ENCODE measurements at places on chromosomes 11 and 22.

- no peak for DNase-seq
Measured at GRCh38 chr11:27660171-27660570, 40.1 kb downstream of the BDNF start.

DNA sequence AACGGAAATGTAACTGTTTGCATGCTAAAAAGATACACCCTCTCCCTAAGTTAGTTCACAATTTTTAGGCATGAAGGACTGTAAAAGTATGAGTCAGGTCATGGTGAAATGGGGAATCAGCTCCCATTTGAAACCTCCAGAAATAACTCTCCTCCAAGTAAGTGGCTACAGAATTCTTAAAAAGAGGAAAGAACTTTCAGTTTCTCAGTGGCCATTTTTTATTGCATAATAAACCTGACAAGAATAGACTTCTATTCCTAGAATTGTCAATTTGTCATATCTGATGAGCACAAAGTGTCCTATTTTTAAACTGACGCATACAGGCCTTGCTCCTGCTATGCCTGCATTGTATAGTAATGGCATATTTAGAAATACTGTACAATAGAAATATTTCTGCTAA, 612.2 kb downstream of the CNTN5 start:
- no peak for DNase-seq

GRCh38 chr22:27802346-27803073, 954 bp upstream of the MN1 start:
- no peak for DNase-seq

DNA sequence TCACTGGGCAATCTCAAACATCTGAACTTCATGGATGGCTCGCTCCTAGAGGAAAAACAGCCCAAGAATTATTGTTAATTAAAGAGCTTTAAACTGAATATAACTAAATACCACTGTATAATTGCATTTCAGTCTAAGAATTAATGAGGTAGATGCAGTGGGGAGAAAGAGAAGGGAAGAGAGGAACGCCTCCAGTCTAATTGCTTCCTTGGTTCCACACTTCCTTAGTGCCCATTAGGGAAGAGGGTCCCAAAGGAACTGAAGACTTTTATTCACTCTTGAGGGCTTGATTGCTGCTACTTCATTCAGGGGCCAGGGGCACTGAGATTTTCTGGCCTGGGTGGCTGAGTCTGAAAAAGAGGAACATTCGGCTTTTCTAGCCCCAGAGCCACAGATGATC, 11.8 kb upstream of the OR10G7 start:
- DNase-seq: no peak

Data from stimulated activated CD4-positive, alpha-beta T cell treated with anti-CD3 and anti-CD28 coated beads, Interleukin-1b, Interleukin-23, amount 100 ng/mL, for 1 hour (primary cell).